ENCODE measurements at places on chromosomes 6 and 20.

GRCh38 chr6:257031-257725 lies 35.1 kb upstream of the DUSP22 start:
- no peak for DNase-seq

GRCh38 chr20:50213531-50214106 lies 23.0 kb downstream of the CEBPB start:
- DNase-seq: no peak

GRCh38 chr20:2919518-2920245 lies 46.4 kb downstream of the PTPRA start:
- no peak for DNase-seq

GRCh38 chr20:20821484-20822260 lies 109.2 kb upstream of the RALGAPA2 start:
- DNase-seq: no peak

DNA sequence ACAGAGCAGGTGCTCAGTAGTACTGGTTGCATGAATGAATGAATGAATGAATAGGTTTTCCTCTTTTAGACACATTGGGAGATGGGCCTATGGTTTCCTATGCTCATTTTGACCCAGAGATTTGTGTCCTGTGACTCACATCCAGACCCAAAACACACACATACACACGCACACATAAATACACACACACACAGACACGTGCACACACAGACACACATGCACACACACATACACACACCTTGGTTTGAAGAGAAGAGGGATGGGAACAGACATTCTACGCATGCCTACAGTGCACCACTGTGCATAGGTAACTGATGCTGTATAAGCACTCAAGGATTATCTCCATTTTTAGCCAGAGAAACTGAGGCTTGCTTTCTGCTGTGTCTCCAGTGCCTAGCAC lies 4.1 kb downstream of the JPH2 start:
- no peak for DNase-seq

GRCh38 chr20:60948224-60948623 lies 303.8 kb upstream of the CDH4 start:
- no peak for DNase-seq

Measured in OCI-M1 (cell line).